CD4-positive, alpha-beta T cell (primary cell): ENCODE measurements at places on chromosomes 6 and 20.

DNA sequence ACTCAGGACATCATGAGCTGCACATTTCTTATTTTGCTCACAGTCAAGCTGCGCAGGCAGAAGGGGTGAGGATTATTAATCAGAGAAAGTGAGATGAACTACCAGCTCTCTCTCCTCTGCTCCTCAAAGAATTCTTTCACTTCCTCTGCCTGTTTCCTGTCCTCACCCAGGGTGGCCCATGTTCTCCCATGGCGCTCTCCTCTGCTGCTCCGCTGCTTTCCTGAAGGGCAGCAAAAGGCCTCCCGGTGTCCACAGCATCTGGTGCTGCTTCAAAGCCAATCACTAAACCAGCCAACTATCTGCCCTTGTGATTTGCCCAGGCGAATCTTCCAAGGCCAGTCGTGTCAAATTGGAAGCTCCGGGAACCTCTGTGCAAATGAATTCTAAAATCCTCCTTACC is 324.2 kb downstream of the TPBG start:
- no peak for DNase-seq

DNA sequence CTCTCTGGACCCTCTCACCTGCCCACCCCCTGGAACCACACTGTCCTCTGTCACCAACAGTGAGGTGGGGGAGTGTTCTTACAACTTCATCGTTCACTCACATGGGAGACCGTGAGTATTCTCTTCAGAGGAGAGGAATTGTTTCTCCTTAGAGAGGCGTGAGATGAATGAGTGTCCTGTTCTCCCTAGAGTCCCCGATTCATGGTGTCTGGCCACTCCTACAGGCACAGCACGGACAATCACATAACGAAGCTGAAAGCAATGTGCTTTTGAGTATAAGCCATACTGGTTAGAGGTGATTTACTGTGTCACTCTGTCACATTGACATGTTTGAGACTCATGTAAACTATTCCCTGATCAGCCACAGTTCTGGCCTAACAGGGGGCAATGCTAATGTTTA is 54.6 kb downstream of the FOXC1 start:
- no peak for DNase-seq

GRCh38 chr6:136539967-136540652 is 10.1 kb downstream of the MAP7 start:
- no peak for DNase-seq

DNA sequence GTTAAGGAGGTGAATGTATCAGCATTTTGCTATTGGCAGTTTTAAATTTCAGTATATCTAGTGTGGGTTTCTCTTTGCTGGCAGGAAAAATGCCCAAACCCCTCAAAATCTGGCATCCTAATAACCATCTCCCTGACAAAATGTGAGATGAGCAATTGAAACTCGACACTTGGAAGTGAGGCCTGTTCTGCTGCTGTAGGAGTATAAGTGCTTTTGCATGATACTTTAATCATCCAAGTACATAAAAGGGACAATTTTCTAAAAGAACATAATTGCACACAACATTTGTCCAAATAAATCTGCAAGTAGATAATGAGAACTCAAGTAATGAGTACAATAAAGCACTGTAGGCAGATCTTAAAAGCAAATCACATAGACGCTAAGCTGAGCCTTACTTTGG is 36.5 kb downstream of the LAMP5 start:
- no peak for DNase-seq

DNA sequence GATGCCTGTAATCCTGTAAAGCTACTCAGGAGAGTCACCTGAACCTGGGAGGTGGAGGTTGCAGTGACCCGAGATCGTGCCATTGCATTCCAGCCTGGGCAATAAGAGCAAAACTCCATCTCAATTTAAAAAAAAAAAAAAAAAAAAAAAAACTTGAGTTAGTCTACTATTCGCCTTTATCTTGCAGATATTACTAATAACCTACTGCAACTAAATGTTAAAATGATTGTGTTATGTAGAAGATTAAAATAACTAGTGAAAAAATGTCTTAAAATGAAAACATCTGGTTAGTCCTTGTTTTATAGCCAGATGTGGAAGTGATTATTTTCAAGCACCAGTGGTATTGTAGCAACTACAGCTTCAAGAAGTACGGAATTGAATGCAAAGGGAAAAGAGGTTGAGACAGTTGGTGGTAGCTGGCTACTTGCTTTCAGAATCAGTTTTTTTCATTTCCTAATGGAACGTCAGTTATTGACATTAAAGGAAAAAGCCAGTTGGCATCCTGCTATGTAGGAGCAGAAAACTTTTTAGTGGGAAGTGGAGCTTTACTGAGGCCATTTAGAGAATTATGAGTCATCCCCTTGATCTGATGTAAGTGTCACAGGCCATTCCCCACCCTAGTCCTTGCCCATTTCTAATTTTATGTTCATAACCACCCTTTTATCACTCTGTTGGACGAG is 43.8 kb upstream of the DYNLRB1 start:
- DNase-seq: no peak

GRCh38 chr6:30543821-30544220 is 12.5 kb downstream of the GNL1 start:
- no peak for DNase-seq

DNA sequence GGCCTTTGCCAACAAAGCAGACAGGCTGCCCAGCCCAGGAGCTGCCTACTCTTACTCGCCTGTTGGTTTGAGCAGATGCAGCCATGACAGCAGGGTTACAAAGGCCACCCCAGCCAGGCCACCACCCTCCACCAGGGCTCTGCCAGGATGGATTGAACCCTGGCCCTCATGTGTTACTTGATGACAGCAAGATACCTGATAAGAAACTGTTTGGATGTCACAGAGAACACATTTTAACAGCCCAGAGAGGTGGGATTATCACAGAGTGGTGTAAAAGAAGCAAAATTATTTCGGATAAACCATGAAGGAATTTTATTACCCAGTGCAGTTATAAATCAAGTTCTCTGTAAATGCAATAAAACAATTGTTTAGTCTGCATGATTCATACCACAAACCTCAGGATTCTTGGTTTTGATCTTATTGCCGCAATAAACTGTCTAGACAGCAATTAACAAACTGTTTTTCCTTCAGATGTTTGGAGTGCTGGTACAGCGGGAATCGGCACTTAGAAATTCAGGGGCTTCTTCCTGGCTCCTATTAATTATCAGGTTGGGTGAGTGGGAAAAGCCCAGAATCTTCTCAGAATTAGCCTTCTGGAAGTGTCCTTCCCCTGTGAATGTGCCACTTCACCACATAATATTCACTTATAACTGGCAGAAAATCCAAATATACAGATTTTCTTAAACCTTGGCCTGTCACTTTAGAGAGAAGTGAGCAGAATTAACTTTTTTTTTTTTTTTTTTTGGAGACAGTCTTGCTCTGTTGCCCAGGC is 58.0 kb upstream of the SALL4 start:
- DNase-seq: no peak
